Metanephros (tissue), 2 donors: ENCODE measurements at places on chromosomes 13 and 19. TPM values are rescaled to one million over a fixed set of nuclear protein-coding genes. Genes with fewer than 3 reads are reported as not detected.

FUT3 gene
- total RNA-seq, result 0.41 TPM

TSKS gene
- total RNA-seq, result 0.18 TPM

PGLYRP1 gene
- total RNA-seq, result 9.9 TPM

ZFR2 gene
- total RNA-seq, result 0.41 TPM

KANK2 gene
- total RNA-seq, result 170 TPM

ZNF570 gene
- total RNA-seq, result 6.2 TPM
